ENCODE measurements at places on chromosomes 16 and 17. TPM values are rescaled to one million over a fixed set of nuclear protein-coding genes. Genes with fewer than 3 reads are reported as not detected.

DNA sequence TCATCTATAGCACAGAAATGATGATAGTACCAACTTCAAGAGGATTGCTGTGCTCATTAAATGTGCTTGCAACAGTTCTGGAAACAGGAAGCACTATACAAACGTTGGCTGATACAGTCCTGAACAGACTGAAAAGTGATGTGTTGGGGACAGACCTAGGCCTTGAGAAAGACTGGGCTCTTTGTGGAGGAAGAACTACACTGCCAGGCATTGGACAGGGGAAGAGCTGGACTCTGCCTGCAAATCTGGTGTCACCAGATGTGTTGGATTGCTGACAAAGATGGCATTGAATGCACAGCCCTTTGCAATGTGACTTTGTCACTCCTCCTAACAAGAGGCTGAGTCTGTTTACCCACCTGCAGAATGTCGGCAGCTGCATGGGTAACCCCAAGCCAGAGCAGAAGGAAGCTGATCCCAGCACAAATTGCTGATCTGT, 12.4 kb upstream of the ST6GALNAC2 start:
- no peak for DNase-seq

GRCh38 chr17:56203430-56203829, 50.2 kb downstream of the ANKFN1 start:
- DNase-seq, result no peak

- peak; percentile 45 for DNase-seq
Measured at GRCh38 chr16:56277075-56277474, 85.8 kb downstream of the GNAO1 start.

DNA sequence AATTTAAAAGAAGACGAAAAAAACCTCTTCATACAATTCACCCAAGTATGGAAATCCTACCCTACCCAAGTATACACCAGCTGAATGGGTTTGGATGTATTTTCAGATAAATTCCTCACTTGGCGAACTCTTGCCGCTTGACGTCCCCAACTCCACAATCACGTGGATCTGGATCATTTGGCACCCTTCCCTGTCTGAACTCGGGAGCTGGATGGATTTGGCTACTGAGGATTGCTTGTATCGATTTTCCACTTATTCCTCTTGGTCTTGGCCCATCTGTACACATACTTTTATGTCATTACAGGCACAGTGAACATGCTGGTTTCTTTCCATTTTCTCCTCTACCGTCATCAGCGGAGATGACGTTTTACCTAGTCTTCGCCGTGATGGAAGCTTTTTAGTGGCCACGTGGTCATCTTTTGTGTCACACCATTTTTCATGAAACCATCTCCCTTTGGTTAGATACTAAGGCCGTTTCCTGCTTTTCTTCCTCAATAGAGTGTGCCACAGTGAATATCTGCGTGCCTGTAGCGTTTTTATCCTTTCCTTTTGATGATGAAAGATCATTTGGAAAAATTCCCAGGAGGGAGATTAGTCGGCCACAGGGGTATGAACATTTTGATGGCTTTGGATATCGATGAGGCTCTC, 47.1 kb downstream of the CMIP start:
- DNase-seq, result no peak

GRCh38 chr17:2107506-2107905, 52.6 kb downstream of the HIC1 start:
- DNase-seq, result no peak

- DNase-seq, result peak; percentile 81
Measured at GRCh38 chr16:54934481-54935265, 4.0 kb downstream of the IRX5 start.

GRCh38 chr17:69669441-69670178, 255.1 kb downstream of the MAP2K6 start:
- no peak for DNase-seq

DNA sequence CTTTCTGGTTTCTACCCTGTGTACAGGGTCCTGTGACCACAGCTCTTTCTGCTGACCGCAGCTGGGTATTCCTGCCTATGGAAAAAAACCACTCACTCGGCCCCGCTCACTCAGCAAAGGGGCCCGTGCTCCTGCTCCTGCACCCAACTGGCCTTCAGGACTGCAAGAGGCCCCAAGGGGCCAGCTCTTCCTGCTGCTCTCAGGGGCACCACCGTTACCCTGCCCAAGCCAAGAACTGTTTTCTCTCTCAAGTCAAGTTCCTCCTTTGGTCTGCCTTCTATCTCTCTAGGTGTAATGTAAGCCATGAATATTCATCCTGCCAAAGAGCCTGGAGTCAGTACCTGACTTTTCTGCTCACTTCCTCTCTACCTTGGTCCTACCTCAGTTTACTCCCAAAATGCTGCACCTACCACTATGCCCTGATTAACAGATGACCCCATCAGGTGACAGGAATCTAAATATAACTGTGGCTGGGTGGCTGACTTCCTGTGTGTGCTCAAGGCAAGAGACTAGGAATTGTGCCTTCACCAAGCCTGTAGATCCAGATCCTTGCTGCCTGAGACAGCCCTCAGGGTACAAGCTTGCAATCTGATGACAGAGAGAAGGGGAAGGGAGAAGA, 20.4 kb upstream of the SCIMP start:
- no peak for DNase-seq

DNA sequence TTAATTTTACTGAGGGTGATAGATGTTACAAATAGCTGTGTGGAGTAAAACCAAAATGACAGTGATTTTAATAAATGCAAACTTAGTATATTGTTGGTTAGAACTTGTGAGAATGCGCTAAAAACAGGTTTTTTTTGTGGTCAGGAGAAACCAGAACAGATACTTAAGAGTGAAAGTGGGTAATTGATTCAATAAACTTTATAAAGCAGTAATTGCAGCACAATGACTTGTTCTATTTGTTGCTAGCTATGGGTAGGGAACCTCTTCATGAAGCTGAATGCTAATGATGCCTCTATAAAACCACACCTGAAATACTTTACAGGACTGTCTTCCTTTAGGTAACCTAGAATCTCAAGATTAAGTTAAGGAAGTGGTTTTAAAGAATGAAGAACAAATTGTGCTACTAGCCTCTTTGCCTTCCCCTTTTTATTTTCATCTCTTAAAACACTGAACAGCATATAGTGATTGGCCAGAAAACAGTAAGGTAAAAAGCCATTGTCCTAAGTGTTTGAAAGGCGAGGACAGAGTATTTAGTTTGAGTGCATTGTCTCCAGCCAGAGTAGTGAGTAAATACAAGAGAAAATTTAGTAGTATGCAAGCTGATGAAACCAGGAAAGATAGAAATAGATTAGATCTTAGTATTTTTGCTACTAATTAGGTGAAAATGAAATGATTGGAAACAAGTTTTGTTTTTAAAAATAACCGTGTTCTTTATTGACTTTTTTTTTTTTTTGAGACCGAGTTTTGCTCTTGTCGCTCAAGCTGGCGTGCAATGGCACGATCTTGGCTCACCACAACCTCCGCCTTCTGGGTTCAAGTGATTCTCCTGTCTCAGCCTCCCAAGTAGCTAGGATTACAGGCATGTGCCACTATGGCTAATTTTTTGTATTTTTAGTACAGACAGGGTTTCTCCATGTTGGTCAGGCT, 6.0 kb downstream of the GGNBP2 start:
- DNase-seq, result no peak

- no peak for DNase-seq
Measured at GRCh38 chr16:72743011-72743761, 304.7 kb downstream of the ZFHX3 start.

DNA sequence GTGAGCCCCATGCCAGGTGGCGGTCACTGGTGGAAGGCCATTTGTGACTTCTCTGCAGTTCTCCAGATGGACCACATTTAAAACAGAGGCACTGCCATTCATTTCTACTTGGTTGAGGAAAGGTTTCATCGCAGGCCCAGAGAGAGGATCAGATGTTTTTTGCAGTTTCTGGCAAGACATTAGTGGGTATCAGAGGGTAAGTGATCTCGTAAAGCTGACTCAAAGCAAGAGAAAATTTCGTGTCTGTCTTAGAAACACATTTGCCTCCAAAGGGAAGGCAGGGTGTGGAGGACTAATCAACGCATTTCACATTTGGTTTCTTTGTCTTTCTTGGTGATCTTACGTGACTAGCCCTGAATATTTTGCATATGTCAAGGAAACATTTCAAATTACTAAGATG, 81.8 kb downstream of the PRKCB start:
- DNase-seq, result no peak

DNA sequence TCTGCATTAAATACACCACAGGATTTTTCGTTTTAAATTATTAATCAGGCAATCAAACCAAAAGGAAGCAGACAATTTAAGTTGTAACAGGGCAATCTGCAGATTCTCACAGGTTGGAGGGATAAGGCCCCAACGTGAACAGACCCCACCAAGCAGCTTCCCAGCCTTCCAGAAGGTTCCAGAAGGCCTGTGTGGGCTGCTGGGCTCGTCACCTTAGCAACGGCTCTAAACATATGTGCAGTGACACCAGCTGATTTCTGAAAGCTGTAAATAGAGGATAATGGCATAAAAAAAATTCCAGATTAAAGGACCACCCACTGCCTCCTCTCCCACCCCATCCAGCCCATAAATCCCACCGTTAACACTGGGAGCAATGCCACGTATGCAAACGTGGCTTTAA, 123.8 kb downstream of the ZNF778 start:
- peak; percentile 16 for DNase-seq

- DNase-seq, result no peak
Measured at GRCh38 chr17:179066-179432, 2.4 kb downstream of the DOC2B start.

- DNase-seq, result no peak
Measured at GRCh38 chr17:2227025-2227699, 76.4 kb downstream of the SMG6 start.

DNA sequence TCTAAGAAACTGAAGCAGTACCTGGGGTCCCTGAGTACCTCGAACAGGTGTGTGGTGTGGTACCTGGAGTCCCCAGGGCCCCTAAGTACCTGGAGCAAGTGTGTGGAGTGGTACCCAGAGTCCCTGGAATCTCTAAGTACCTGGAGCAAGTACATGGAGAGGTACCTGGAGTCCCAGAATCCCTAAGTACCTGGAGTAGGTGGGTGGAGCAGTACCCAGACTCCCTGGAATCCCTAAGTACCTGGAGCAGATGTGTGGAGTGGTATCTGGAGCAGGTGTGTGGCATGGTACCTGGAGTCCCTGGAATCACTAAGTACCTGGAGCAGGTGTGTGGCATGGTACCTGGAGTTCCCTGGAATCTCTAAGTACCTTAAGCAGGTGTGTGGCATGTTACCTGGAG, 22.5 kb upstream of the MED9 start:
- DNase-seq, result no peak

- DNase-seq, result no peak
Measured at GRCh38 chr17:46032909-46033308, 33.9 kb downstream of the STH start.

DNA sequence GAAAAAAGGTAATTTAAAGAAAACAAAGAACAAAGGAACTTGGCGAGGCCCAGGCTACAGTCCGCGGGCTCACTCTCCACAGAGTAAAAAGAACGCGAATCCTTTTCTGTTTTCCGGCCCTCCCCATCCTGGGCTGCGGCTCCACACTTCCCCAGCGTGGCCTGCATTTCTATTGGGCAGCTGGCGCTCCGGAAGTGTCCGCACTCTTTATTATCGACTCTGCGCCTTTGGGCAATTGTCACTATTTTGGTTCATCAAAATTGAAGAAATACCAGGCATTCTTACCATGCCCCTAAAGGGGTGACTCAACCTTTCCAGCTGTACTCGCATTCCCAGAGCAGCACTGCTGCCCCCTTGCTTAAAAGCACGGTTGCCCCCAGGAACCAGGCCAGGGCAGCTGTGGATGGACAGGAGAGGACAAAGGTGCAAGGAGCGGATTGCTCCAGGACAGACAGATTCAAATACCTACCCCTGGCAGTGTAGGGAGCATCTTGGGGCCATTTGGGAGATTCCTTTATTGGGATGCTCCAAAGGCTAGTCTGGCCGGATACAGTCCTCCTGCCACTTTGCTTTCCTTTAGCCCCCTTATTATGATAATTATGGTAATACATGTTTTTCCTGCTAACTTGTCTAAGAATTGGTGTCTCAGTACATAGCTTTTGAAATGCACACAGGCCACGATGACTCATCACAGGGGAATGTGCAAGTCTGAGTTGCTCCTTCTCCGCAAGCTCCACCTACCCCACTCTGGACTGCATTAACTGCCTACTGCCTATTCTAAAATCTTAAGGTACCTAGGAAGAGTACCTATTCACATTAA, 985 bp upstream of the SLFN12 start:
- DNase-seq, result peak; percentile 70

DNA sequence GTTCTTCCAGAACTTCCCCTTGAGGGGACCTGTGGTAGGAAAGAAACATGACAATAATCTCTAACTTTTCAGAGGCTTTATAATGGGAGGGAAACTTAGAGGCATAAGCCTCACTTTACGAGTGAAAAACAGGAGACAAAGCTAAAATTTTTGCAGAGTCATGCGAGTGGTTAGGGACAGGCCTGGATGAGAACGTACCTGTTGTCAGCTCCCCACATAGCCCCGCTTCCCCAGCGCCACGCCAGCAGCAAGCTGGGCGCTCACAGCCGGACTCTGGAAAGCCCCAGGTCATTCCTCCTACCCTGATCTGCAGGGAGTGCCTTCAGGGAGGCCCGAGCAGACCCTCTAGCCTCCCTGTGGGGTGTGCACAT, 53.6 kb downstream of the LDHD start:
- no peak for DNase-seq

The MMP2 gene
- 353 TPM for total RNA-seq

The MEOX1 gene
- 1.5 TPM for total RNA-seq

The AOC3 gene
- 235 TPM for total RNA-seq

The ITGAX gene
- total RNA-seq, result 184 TPM

The TLCD3A gene
- total RNA-seq, result 11.9 TPM

The MGAT5B gene
- total RNA-seq, result 2.0 TPM

The KRTAP2-3 gene
- not detected for total RNA-seq

The TBC1D3B gene
- total RNA-seq, result 8.2 TPM

The BCAR1 gene
- total RNA-seq, result 61.7 TPM

The WFDC1 gene
- 26.0 TPM for total RNA-seq

The CCL8 gene
- 1.5 TPM for total RNA-seq

The CHST5 gene
- not detected for total RNA-seq

The CMIP gene
- total RNA-seq, result 73.8 TPM

The GPR139 gene
- not detected for total RNA-seq

Measured in upper lobe of right lung (tissue), 1 donor.